ENCODE measurements at places on chromosomes 4 and X.

DNA sequence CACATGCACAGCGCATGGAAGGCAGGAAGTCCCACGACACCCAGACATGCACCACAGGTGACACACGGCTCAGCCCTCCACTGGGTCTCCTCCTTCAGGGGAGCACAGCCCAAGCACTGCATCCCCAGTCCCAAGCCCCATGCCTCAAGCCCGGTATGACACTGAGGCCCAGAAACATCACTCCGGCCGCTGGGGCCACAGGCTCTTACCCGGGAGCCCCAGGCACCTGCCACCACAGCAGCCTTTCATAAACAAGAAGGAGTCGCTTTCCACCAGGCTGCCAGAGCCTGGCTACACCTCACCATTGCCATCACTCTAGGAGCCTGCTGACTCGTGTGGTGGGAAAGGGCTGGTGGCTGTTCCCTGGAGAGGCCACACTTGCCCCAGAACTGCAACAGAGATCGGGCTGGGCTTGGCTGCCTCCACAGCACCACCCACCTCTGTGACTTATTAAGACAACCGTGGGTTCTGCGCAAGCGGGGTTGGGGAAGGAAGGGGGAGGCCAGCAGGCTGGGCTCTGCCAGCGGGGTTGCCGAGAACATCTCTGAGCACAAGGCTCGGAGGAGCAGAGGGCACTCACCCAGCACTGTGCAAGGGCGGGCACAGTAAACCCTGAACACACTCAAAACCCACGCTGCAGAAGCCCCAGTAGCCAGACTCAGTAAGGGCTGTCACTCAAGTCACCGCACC is 4.5 kb downstream of the HAUS7 start:
- DNase-seq: no peak

DNA sequence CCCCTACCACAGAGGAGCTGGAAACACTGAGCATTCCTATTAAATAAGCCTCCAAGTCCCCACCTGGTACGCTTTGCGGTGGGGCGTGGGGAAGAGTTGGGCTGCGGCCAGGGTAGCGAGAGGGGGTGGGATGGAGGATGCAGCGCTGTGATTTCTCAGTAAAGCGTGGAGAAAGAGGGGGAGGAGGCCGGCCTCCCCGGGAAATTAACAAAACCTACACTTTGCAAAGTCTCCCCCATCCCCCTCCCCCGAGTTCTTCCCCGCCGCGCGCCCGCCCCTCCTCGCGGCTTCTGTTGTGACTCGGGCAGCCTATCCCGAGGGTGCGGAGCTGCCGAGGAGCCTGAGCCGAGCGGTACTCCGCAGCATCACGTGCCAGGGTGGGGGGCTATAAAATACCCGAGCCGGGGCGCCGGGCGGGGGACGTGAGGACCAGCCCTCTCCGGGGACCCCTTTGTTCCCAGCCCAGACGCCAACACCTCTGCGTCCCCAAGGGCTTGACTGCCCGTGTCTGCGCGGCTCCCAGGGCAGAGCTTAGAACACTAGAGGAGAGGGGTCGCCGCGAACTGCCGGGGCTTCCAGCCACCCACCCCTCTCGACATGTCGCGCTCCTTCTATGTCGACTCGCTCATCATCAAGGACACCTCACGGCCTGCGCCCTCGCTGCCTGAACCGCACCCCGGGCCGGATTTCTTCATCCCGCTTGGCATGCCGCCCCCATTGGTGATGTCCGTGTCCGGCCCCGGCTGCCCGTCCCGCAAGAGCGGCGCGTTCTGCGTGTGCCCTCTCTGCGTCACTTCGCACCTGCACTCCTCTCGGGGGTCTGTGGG is at the start of gene GSX2:
Gene GSX2, plus strand, starts transcription at position 416 of the 827 bp plus-strand sequence. Its CDS starts 182 bp downstream, at position 598.
- no peak for DNase-seq

GRCh38 chr4:53322696-53323095 is 43.2 kb downstream of the SCFD2 start:
- DNase-seq: no peak

DNA sequence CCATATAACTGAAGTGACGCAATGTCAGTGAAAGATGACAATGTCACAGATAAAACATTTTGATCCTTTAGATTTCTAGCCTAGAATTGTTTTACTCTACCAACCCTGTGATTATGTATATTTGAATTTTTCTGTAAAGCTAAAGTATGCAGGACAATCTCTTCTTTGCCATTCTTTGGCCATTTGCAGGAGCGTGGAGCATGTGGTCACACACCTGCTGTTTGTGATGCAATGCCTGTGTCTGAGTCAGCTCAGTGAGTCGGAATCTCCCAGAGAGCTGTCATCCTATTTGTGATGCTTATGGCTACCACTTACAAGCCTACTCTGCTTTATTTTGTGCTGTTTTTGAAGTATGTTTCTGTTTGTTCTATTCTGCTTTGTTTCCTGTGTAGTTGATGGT is 214.5 kb downstream of the NAF1 start:
- no peak for DNase-seq

DNA sequence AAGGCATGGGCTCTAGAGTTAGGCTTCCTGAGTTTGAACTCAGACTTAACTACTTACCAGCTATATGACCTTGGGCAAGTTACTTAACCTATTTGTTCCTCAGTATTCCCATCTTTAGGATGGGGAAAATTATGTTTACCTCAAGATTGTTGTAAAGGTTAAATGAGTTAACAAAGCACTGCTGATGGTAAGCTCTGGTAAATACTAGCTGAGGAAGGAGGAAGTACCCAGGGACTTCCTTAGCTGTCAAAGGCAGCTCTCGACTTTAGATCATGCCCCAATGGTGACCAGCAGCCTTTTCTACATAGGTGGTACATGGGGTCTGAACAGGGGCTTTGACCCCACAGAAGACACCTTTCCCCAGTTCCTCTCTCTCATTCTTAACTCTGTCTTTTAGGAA is 20.1 kb downstream of the ATP7A start:
- DNase-seq: no peak

DNA sequence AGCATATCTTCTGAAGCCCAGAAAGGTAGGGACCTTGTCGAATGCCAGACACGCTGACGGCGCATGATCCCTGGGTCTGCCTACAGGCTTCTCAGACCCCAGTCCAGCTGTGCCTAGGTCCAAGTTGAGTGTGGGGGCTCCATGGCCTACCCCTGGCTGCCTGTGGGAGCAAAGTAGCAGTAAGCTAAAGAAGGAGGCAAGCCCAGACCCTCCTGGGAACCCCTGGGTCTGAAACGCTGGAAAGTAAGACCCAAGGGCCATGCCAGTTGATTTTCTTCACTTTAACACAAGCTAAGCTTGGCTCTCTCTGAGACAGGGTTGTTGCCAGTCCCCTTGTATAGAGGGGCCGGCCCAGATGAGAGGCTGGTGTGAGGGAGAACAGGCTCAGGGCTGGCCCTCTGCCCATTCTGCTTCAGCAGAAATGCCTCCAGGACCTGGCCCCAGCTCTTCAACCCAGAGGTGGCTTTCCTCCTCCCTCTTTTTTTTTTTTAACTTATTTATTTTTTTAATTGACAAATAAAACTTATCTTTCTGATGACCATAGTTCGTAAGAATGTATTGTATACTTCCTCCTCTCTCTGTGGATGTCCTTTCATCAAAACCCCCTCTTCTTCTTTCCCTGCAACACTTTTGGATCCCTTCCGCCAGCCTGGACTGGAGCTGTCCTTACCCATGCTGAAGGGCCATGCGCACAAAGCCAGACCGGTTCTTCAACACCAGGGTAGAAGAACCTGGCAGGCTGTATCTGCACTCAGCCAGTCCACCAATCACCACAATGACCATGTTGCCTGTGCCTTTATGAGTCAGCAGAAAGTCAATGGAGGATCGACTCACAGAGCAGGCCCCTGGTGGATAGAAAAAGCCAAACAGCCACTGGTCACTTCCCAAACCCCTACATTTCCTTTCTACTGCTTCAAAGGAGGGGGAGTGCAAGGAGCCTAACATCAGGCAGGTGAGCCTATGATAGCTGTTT is 7.1 kb downstream of the AWAT2 start:
- no peak for DNase-seq

DNA sequence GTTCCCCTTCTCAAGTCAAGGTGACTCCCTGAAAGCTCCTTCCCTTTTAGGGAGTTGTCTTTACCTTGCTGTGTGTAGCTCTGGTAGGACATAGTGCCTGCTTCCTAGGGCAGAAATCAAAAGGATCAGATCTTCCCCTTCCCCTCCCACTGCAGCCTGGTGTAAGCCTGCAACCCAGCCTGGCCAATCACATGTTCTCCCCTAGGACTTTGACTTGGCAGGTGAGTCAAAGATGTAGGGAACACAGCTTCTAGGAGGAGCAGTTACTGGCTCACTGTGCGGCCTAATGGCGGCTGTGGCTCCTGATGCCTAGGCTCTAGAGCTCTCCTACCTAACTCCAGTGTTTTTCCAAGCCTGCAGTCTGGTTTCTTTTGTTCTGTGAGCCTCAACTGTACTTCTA is 103.9 kb downstream of the AASDH start:
- DNase-seq: no peak

DNA sequence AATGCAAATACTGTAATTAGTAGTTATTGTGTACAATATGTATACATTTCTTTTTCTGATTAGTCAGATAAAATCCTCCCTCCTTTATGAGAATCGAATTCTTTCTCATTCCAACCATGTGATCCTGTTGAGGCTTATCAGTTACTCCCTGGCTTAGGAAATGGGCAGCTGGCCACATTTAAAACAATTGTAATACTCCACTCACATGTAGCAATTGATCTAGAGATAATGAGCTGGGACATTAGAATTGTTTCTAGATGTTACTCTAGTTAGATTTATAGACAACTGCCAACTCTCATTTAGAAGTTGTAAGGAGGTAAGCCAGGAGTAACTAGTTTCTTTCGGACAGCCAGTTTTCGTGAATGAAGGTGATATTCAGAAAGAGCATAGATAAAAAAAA is 859.3 kb upstream of the AADAT start:
- DNase-seq: no peak

DNA sequence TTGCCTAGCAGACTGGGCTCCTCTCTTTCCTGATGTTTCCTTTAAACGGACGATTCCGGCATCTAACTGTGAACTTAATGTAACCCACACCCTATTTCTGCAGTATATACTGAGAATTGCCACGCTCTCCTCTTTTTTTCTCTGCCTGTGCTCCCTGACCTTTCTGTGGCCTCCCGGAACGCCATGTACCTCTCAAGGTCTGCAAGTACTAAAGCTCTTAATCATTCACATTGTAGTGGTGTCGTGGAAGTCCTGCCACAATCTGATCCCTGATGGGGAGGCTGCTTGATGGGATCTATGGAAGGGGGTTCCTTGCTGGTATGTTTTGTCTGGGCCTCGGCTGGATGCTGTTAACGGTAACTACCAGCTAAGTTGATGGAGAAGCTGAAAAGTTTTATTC is 302.9 kb upstream of the EPHA5 start:
- DNase-seq: no peak

DNA sequence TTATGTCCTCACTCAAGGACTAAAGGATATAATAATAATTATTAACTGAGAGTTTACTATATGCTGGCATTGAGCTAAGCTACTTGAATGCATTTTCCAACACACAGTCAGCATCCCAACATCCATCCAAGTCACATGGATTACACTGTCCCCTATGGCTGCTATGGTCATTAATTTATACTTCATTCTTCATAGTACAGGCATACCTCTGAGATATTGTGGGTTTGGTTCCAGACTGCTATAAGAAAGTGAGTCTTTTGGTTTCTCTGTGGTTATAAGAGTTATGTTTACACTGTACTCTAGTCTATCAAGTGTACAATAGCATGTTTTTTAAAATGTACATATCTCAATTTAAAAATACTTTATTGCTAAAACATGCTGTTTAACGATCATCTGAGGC is 89.2 kb downstream of the LNX1 start:
- no peak for DNase-seq

GRCh38 chrX:46204721-46205422 is 340.3 kb downstream of the ZNF674 start:
- DNase-seq: no peak

- DNase-seq: no peak
These were observed 18.4 kb upstream of the CTSO start for GRCh38 chr4:155972098-155972497.

DNA sequence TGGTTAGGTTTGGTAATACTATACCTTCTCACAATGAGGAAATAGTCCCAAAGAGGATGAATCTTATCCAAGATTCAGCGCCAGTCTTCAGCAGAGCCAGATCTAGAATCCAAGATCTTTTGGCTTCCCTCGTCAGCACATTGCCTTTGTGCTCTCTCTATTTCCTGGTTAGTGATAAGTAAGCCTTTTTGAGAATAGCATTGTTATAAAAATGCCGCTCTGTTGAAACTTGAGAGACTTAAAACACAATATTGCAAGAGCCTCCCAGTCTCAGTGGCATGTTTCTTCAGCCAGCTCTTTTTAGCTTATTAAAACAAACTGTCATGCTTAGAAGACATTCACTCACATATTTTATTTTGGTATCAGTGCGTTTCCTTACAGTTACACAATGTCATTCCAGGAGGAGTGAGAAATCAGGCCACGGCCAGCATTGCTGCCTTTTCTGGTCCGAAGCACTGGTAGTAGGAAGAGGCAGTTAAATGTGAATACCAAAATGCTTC is 141.4 kb downstream of the KLHL8 start:
- no peak for DNase-seq

- no peak for DNase-seq
These were observed 3.2 kb downstream of the CXCL6 start for GRCh38 chr4:73839715-73840114.

- DNase-seq: no peak
These were observed 22.3 kb downstream of the COL4A6 start for GRCh38 chrX:108415891-108416290.

- no peak for DNase-seq
These were observed 52.6 kb upstream of the DCTD start for GRCh38 chr4:182969651-182970279.

- no peak for DNase-seq
These were observed 502.3 kb upstream of the DIAPH2 start for GRCh38 chrX:96182366-96182765.

- DNase-seq: no peak
These were observed 1406.5 kb downstream of the STIM2 start for GRCh38 chr4:28267166-28267565.

DNA sequence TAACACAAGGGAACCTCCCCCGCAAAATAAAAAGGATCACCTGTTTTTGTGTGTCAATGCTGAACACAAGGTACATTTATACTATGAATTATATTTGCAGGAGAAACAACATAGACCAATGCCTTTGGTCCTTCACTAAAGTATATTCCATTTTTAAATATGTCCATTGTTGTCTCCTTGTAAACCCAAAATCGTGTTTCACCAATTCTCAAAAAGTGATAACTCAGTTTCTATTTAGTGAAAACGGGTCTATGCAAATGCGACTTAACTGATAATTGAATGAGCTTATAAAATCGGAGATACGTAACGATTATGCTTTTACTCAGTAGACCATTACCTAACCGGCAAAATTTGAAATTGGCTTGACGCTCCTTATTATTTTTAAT is 2.1 kb downstream of the BRWD3 start:
- no peak for DNase-seq

GRCh38 chr4:78592088-78592783 is 40.7 kb downstream of the ANXA3 start:
- DNase-seq: no peak

GRCh38 chr4:165207016-165207430 is 338 bp upstream of the KLHL2 start:
- no peak for DNase-seq

Measured in dorsolateral prefrontal cortex (tissue), 122 donors.